ENCODE measurements at places on chromosomes 2 and 18. TPM values are rescaled to one million over a fixed set of nuclear protein-coding genes. Genes with fewer than 3 reads are reported as not detected.

DNA sequence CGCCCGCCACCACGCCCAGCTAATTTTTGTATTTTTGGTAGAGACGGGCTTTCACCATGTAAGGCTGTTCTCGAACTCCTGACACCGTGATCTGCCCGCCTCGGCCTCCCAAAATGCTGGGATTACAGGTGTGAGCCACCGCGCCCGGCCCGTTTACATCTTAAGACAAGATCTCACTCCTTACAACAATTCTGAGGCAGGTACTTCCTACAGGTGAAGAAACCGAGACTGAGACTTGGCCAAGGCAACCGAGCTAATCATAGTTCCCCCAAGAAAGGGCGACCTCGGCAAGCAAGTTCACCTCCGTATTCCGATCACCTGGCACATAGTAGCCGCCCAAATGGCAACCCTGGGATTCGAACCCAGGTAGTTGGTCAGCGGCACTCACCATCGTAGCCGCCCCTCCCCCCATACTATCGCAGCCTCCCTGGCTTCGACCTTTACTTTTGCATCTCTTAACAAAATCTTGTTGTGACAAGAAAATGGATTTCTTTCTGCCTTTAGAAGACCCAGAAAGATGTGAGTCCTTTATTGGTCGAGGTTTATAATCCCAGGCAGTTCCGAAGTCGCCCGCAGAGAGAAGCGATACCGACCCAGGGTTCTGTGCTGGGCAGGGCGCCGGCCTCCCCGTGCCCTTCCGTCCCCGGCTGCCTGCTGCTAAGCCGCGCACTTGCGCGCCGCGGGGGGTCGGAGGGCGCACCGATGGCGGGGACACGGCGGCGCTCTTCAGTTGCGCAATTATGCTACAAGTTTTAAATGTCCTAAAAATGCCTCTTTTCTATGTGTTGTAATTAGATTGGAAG lies 1.1 kb upstream of the FZD5 start:
- peaks cover 12% of the 10 kb centered on the region for H3K4me1 ChIP-seq
- H3K27ac ChIP-seq, result no peak overlapping the region
- no peak overlapping the region for H3K4me3 ChIP-seq
- DNase-seq, result no peak

- DNase-seq, result peak; percentile 55
- H3K4me1 ChIP-seq, result peaks cover 20% of the 10 kb centered on the region
- no peaks in the 10 kb centered on the region for H3K27me3 ChIP-seq
- H3K36me3 ChIP-seq, result no peaks in the 10 kb centered on the region
- no peak overlapping the region for H3K4me3 ChIP-seq
Observed at GRCh38 chr2:236608188-236608525, 38.5 kb downstream of the ACKR3 start.

DNA sequence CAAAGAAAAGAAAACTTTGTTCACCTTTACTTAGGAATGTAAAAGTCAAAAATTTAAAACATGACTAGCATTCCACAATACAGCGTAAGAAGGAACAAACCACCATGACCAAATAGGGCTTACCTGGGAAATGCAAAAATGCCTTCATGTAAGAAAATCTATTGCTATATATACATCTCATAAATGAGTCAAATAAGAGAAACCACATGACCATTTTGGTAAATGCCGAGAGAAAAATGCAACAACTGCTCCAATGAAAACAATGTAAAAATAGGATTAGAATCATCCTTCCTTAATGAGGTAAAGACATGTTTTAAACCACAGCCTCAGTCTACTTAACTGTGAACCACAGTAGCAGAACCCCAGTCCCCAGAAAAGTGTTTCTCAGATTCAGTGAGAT lies 49.4 kb downstream of the TGOLN2 start:
- H3K27ac ChIP-seq, result peak overlapping the region; percentile 11
- peaks cover 30% of the 10 kb centered on the region for H3K4me1 ChIP-seq
- no peak overlapping the region for H3K4me3 ChIP-seq
- no peak for DNase-seq

GRCh38 chr2:241842067-241842415 lies 16.7 kb downstream of the PDCD1 start:
- DNase-seq, result no peak
- no peak overlapping the region for H3K4me3 ChIP-seq
- H3K4me1 ChIP-seq, result no peaks in the 10 kb centered on the region
- no peaks in the 10 kb centered on the region for H3K36me3 ChIP-seq
- no peak overlapping the region for H3K27ac ChIP-seq
- H3K27me3 ChIP-seq, result peaks cover 31% of the 10 kb centered on the region

GRCh38 chr2:55729136-55729685 lies 35.6 kb upstream of the PNPT1 start:
- H3K4me3 ChIP-seq, result no peak overlapping the region
- no peaks in the 10 kb centered on the region for H3K27me3 ChIP-seq
- H3K27ac ChIP-seq, result no peak overlapping the region
- H3K4me1 ChIP-seq, result peaks cover 5% of the 10 kb centered on the region

DNA sequence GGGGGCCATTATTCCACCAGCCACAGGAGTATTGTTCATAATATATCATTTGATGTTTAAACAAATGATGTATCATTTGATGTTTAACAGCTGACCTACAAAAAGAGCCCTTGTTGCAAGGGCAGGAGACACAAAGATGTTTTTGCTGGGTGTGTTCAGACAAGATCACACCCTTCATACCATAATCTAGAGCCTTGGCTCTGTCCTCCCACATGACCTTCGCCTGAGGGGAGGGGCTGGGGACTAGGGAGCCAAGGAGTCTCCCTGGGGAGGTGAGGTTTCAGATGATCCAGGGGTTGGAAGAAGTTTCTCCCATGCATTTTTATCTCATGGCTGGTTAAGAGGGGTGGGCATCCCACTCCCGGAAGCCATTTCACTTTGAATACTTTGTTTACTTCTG lies 33.5 kb downstream of the CDC42EP3 start:
- no peak overlapping the region for H3K4me3 ChIP-seq
- H3K4me1 ChIP-seq, result peaks cover 21% of the 10 kb centered on the region
- H3K27ac ChIP-seq, result no peak overlapping the region
- H3K36me3 ChIP-seq, result peaks cover 25% of the 10 kb centered on the region
- no peaks in the 10 kb centered on the region for H3K27me3 ChIP-seq

- H3K4me1 ChIP-seq, result no peaks in the 10 kb centered on the region
- H3K36me3 ChIP-seq, result no peaks in the 10 kb centered on the region
- H3K27ac ChIP-seq, result no peak overlapping the region
- no peak overlapping the region for H3K4me3 ChIP-seq
- no peak for DNase-seq
Observed at GRCh38 chr2:176865336-176865735, 347.3 kb upstream of the HNRNPA3 start.

DNA sequence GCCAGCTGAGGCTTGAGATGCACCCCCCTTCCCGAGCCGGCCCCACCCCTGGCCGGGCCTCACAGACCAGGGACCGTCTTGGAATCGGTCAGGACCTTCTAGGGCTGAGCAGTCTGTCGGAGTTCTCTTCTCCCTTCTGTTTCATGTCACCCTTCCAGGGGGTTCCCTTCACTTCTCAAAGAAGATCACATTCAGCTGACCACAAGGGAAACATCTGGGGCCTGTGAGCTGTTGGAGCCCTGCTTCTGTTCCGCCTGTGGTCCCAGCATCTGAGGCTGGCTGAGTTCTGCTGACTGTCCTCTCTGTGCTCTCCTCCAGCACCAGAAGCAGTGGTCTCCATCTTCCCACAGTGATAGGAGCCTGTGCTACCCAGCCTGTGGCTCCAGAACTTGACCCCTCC lies 106.5 kb downstream of the SEPTIN10 start:
- H3K4me3 ChIP-seq, result no peak overlapping the region
- H3K4me1 ChIP-seq, result no peaks in the 10 kb centered on the region
- H3K27ac ChIP-seq, result no peak overlapping the region

DNA sequence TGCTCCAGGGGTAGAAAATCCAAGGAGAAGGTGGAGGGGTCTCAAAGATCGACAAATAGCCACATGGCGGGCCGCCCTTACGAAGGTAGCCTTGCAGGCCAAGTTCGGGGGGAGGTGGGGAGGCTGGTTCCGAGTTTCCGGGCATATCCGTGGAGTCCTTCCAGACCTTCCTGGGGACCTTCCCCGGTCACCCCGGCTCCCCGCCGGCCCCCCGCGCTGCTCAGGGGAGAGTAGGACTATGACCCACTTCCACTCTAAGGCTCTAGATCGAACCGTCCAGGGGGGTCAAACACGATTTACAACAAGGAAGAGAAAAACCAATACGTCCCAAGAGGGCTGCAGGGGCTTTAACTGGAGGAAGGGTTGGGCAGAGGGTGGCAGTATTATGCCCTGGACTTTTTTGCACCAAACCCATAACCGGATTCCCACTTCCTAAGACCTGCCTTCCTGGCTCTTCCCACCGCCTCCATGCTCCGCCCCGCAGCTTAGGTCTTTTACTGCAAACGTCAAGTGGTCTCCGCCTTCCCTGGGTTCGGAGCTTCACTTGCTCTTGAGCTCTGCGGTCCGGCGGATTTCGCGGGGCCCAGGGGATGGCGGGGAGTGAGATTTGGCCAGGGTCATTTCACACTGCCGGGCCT lies 779 bp upstream of the LYPD6 start:
- no peak overlapping the region for H3K27ac ChIP-seq
- peak; percentile 70 for DNase-seq
- H3K36me3 ChIP-seq, result peaks cover 7% of the 10 kb centered on the region
- H3K4me1 ChIP-seq, result peaks cover 17% of the 10 kb centered on the region
- no peaks in the 10 kb centered on the region for H3K27me3 ChIP-seq

- H3K4me1 ChIP-seq, result peaks cover 32% of the 10 kb centered on the region
- DNase-seq, result no peak
- H3K4me3 ChIP-seq, result peak overlapping the region; percentile 12
- no peaks in the 10 kb centered on the region for H3K27me3 ChIP-seq
- no peaks in the 10 kb centered on the region for H3K36me3 ChIP-seq
- H3K27ac ChIP-seq, result peak overlapping the region; percentile 73
Observed at GRCh38 chr2:150601280-150602038, 114.0 kb upstream of the RND3 start.

GRCh38 chr2:149418065-149418464 lies 87.7 kb downstream of the LYPD6 start:
- H3K27ac ChIP-seq, result no peak overlapping the region
- H3K4me1 ChIP-seq, result peaks cover 20% of the 10 kb centered on the region

- DNase-seq, result no peak
- H3K4me3 ChIP-seq, result no peak overlapping the region
Observed at GRCh38 chr2:219918254-219918653, 290.8 kb downstream of the SLC4A3 start.

DNA sequence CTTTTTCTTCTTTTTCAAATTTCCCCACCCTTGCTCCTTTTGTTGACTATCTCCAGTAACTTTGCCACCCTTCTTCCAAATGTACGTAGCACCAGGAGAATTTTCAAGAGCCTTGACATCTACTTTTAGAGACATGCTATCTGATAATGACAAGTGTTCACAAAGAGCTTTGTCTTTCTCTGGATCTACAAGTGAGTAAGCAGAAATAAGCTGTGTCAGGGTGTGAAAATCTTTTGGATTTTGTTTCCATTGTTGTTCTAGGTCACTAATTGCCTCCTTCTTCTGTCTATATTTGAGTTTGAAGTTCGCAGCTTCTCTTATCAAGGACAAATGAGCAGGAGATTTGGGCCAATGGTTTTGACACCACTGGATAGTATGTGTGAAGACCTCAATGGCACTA lies 8.4 kb upstream of the C18orf32 start:
- H3K27ac ChIP-seq, result no peak overlapping the region
- no peak overlapping the region for H3K4me3 ChIP-seq
- H3K27me3 ChIP-seq, result no peaks in the 10 kb centered on the region
- peaks cover 24% of the 10 kb centered on the region for H3K4me1 ChIP-seq
- no peak for DNase-seq

- no peaks in the 10 kb centered on the region for H3K27me3 ChIP-seq
- H3K27ac ChIP-seq, result no peak overlapping the region
- H3K36me3 ChIP-seq, result no peaks in the 10 kb centered on the region
- no peak overlapping the region for H3K4me3 ChIP-seq
Observed at GRCh38 chr2:145047554-145047953, 527.6 kb upstream of the ZEB2 start.

- no peak overlapping the region for H3K27ac ChIP-seq
- H3K4me3 ChIP-seq, result no peak overlapping the region
- no peaks in the 10 kb centered on the region for H3K4me1 ChIP-seq
- no peaks in the 10 kb centered on the region for H3K27me3 ChIP-seq
- no peak for DNase-seq
Observed at GRCh38 chr2:210620456-210620855, 64.1 kb downstream of the CPS1 start.

- DNase-seq, result no peak
- H3K4me3 ChIP-seq, result no peak overlapping the region
- no peaks in the 10 kb centered on the region for H3K36me3 ChIP-seq
Observed at GRCh38 chr2:2182551-2183071, 148.5 kb downstream of the MYT1L start.

GRCh38 chr2:26567534-26567933 lies 73.6 kb downstream of the CIB4 start:
- no peaks in the 10 kb centered on the region for H3K36me3 ChIP-seq
- no peak overlapping the region for H3K4me3 ChIP-seq
- peaks cover 7% of the 10 kb centered on the region for H3K4me1 ChIP-seq
- no peak for DNase-seq
- H3K27me3 ChIP-seq, result peaks cover 63% of the 10 kb centered on the region

- no peak overlapping the region for H3K4me3 ChIP-seq
- no peak for DNase-seq
- H3K27me3 ChIP-seq, result no peaks in the 10 kb centered on the region
- no peaks in the 10 kb centered on the region for H3K36me3 ChIP-seq
- H3K4me1 ChIP-seq, result no peaks in the 10 kb centered on the region
Observed at GRCh38 chr2:23556929-23557328, 171.9 kb downstream of the KLHL29 start.

Gene COBLL1
- 10.6 TPM for total RNA-seq

Gene MERTK
- total RNA-seq, result not detected

Gene ALKAL2
- total RNA-seq, result not detected

Gene MGAT4A
- not detected for total RNA-seq

Gene RASGRP3
- total RNA-seq, result 11.6 TPM

Gene UGT1A6
- not detected for total RNA-seq

Gene ZNF24
- 29.1 TPM for total RNA-seq

Gene MTA3
- total RNA-seq, result 23.0 TPM

Gene C2orf15
- total RNA-seq, result not detected

Gene IL36RN
- not detected for total RNA-seq

Gene COLEC12
- total RNA-seq, result 58.8 TPM

Gene NPAS2
- total RNA-seq, result 4.0 TPM

Gene SERPINB10
- 1.7 TPM for total RNA-seq

Gene RHBDD1
- total RNA-seq, result 10.1 TPM

Gene CACNB4
- total RNA-seq, result not detected

Gene TMEM169
- total RNA-seq, result 0.84 TPM

All from SJSA1 (cell line).